ENCODE measurements at places on chromosomes 2 and 18. TPM values are rescaled to one million over a fixed set of nuclear protein-coding genes. Genes with fewer than 3 reads are reported as not detected.

RBM44 gene
- total RNA-seq = 4.1 TPM

GLI2 gene
- total RNA-seq = 6.3 TPM

PPP4R3B gene
- 113 TPM for total RNA-seq

EPG5 gene
- total RNA-seq = 97.3 TPM

EFHD1 gene
- 0.63 TPM for total RNA-seq

UPP2 gene
- 3.1 TPM for total RNA-seq

CERKL gene
- total RNA-seq = 1.3 TPM

DSG4 gene
- not detected for total RNA-seq

GNLY gene
- total RNA-seq = 0.31 TPM

CYB5A gene
- 14.4 TPM for total RNA-seq

EHD3 gene
- total RNA-seq = 10.3 TPM

ALPI gene
- total RNA-seq = not detected

RSAD2 gene
- 5.9 TPM for total RNA-seq

ARHGAP25 gene
- total RNA-seq = 1.3 TPM

LOXL3 gene
- total RNA-seq = 19.4 TPM

TM4SF20 gene
- not detected for total RNA-seq

CCDC150 gene
- total RNA-seq = 9.4 TPM

FAM124B gene
- 6.9 TPM for total RNA-seq

ZEB2 gene
- 925 TPM for total RNA-seq

C2orf78 gene
- not detected for total RNA-seq

DIPK1C gene
- total RNA-seq = 7.8 TPM

ENOSF1 gene
- 5.9 TPM for total RNA-seq
